ENCODE measurements at places on chromosomes 1 and 21.

- DNase-seq = no peak
Observed at GRCh38 chr1:56229186-56229585, 350.2 kb downstream of the PLPP3 start.

GRCh38 chr1:204367193-204367858 lies 7.6 kb upstream of the PLEKHA6 start:
- no peak for DNase-seq

- DNase-seq = peak; percentile 72
Observed at GRCh38 chr1:193058529-193059281, 455 bp downstream of the UCHL5 start.

- DNase-seq = no peak
Observed at GRCh38 chr1:216521477-216521876, 98.2 kb upstream of the USH2A start.

DNA sequence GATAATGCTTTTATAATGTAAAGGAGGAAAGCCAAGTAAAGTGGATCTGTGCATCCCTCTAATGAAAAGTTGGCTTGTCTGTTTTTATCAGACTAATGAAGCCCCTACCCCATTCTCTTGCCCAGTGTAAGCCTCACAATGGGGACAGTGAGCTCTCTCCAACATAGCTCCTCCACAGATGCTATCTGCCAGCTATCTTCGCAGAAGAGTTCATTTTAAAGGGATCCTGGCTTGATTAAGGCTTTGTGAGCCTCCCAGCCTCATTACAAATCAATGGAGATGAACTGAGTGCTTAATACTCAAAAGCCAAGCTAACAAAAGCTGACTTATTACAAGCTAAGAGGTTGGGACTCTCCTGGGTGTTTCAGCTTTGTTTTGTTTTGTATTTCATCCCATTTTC lies 514.7 kb downstream of the NUF2 start:
- peak; percentile 27 for DNase-seq

- no peak for DNase-seq
Observed at GRCh38 chr1:195962051-195962450, 646.2 kb downstream of the KCNT2 start.

- no peak for DNase-seq
Observed at GRCh38 chr21:32183396-32183795, 95.5 kb downstream of the MIS18A start.

DNA sequence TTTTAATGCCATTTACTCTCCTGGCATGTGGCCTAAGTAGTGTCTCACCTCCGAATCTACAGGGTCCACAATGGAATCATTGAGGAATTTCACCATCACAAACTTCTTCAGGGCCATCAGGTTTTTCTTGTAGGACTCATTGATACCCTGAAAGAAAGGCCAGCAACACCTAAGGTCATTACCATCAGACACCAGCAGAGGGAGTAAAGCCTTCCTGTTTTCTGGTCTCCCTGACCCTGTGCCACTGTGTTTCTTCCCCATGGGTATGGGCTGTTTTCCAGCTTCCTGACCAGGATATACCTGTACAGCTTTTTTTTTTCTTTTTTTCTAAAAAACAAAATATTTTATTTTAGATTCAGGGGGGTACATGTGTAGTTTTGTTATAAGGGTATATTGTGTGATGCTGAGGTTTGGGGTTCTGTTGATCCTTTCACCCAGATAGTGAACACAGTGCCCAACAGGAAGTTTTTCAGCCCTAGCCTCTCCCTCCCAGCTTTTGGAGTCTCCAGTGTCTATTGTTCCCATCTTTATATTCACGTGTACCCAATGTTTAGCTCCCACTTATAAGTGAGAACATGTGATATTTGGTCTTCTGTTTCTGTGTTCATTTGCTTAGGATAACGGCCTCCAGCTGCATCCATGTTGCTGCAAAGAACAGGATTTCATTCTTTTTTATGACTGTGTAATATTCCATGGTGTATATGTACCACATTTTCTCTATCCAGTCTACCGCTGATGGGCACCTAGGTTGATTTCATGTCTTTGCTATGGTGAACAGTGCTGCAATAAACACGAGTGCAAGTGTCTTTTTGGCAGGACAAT lies 18.3 kb downstream of the PPT1 start:
- DNase-seq = peak; percentile 10

DNA sequence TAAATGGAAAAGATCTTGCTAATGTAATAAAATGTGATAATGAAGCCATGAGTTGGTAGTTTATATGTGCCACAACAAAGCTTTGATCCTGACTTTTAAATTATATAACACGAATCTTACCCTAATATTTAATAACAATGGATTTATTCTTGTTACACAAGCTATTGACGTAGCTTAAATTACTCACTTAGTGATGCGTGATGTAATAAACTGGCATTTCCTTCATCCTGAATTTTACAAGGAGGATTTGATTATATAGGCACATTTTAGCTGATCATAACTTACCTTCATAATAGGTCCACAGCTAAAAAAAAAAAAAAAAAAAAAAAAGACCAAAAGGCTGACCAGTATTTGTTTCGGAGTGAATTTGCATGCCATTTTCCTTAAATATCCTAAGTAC lies 76.2 kb upstream of the IVNS1ABP start:
- no peak for DNase-seq

GRCh38 chr1:33161061-33161681 lies 20.7 kb downstream of the TRIM62 start:
- peak; percentile 75 for DNase-seq

DNA sequence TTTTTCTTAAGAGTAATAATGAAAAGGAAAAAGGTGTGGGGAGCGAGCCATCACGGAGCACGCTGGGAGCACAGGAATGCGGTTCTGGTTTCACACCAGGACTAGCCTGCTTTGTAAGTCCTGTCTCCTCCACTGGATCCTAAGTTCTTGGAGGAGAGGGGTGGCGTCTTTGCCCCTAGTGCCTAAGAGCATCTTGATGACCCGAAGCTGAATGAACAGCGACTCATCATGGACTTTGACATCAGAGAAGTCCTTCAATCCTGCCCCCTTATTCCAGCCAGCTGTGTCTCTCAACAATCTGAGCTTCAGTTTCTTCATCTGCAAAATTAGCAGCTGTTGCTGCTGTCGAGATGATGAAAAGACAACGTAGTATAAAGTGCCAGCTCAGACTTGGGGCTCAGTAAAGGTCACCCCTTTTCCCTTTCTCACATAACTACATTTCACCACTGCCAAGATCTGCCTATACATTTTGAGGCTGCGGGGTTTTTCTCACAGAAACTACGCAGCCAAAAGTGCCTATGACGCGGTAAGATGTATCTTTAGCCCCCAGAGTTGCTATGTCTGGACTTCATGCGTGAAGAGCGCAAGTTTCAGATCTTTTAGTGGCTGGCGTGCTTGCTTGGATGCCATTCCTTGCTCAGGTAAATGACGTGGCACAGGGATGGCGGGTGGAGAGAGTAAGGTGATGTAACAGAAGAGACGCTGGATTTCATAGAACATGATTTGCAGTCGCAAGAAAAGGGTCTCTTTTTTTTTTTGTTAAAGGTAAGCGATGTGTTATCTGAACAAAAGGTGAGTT lies 4.9 kb upstream of the PRDM2 start:
- DNase-seq = no peak

- DNase-seq = no peak
Observed at GRCh38 chr1:186473047-186473446, 12.1 kb upstream of the PDC start.

DNA sequence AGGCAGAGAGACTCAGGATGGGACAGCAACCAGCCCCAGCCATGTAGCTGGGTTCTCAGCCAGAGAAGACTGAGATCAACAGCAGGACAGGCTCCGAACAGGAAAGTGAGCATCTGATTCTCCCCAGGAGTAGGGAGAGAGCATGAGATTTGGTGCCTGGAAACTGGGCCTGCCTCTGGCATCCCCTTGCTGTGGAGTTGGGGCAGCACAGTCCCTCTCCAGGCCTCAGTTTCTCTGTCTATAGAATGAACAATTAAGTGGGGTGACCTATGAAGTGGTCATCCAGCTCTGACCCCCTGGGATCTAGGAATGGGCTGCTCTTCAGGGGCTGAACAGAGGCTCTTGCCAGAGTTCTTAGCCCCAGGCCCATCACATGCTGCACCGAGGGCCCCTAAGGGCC lies 55.6 kb downstream of the KLHDC7A start:
- no peak for DNase-seq

DNA sequence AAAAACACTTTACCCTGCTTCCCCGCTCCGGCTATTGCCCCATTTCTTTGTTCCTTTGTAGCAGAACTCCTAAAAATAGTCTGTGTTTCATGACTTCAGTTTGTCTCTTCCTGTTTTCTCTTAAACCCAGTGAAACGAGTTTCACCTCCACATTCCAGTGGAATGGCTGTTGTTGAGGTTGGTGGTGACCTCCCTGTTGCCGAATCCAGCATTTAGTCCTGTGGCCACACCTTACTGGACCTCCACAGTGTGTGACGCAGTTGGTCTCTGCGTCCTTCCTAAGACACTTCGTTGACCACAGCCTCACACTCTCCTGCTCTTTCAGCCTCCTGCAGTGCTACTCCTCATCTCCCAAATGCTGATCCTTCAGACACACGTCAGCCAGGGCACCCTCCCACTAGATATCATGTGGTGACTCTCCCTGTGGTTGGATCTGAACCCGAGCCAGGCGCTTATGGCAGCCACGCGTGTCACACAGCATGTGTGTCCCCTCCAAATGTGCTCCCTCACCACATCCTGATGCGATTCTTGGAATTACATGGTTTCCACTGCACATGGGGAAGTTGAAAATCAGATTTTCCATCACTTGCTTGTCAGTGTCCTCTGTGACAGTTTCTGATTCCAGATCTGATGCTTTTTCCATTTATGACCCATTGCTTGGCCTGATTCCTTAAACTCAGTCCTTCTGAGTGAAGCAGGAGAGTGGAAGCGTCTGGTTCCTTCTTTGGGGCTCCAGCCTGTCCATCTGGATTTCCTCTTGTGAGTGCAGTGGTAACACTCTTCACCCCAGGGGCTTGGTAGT lies 99.1 kb upstream of the ARTN start:
- no peak for DNase-seq

DNA sequence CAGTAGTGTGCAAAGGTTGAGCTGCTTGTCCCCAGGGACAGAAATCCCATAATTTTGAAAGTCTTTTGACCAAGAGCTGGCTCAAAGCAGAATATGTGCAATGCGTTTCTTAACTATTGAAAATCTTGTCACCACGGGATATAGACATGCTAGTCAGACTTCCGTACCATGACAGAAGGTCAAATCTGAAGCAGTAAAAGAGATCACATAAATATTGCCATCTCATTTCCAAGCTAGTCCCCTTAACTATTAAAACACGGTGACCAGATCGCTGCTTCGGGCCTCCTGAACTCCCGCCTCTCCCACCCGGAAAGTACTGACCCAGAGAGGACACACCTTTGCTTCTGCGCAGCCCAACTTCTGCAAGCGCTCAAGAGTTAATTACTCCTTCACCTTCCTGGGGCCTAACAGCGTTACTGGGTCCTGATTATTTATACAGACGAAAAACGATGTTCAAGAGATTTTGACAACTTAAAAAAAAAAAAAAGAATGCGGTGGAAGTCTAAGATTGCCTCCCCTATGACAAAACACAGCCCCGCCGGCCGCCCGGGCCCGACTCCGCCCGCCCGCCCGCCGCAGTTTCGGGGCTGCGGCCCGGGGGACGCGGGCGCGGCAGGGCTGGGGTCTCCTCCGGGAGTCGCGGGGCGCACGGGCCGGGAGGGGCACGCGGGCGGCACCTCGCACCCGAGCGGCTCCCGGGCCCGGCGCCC lies 692 bp downstream of the SORT1 start:
- no peak for DNase-seq

GRCh38 chr1:217562229-217562878 lies 68.5 kb downstream of the GPATCH2 start:
- no peak for DNase-seq

- DNase-seq = no peak
Observed at GRCh38 chr1:67711158-67711854, 26.3 kb downstream of the GADD45A start.

- no peak for DNase-seq
Observed at GRCh38 chr1:169890761-169891538, 2.7 kb downstream of the SCYL3 start.

GRCh38 chr1:112237983-112238545 lies 157.9 kb upstream of the CTTNBP2NL start:
- DNase-seq = no peak

- DNase-seq = peak; percentile 92
Observed at GRCh38 chr1:25898223-25899015, 7.8 kb downstream of the STMN1 start.

DNA sequence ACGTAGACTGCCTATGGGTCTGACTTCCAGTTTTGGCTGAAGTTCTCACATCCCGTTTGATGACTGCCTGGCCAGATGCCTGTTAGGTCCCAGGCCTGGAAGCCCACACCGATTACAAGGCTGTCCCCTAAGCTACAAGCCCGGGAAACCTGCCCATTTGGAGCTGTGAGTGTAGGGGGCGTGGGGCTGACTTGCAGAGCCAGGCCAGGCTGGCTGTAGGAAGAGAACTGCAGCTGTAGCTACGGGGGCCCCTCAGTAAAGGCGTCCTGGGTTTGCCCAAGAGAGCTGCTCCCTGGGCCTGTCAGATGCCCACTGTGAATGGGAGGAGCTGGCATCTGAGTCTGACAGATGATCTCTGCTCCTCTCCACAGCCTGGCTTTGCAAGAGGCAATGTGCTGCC lies 199.7 kb downstream of the CAMTA1 start:
- no peak for DNase-seq

GRCh38 chr1:228267962-228268880 lies 60.4 kb downstream of the OBSCN start:
- no peak for DNase-seq

DNA sequence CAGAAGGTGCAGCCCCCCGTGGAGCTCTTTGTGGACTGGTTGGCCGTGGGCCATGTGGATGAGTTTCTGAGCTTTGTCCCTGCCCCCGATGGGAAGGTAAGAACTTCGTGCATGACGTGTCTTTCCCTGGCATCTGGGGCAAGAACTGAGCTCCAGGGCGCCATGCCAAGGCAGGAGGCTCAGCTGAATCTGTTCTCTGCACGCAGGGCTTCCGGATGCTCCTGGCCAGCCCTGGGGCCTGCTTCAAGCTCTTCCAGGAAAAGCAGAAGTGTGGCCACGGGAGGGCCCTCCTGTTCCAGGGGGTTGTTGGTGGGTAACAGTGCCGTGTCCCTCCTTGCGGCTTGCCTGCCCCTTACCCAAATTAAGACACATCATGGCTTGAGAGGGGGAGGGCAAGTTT lies 27.7 kb downstream of the PADI3 start:
- DNase-seq = no peak

DNA sequence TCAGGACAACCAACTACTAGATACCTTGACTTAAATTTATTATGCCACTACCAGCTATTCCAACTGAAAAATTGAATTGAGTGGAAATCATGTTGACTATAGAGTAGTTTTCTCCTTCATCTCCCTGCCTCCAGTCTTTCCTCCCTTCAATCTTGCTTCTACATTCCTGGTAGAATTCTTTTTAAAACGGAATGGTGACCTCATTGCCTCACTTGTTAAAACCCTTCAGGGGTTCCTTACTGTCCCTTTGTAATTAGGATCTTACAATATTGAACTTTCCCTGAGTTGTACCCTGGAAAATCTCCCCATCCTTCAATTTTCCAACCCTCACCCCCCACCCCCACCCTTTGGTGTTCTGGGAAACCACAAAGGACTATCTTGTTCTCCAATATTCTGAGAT lies 82.8 kb upstream of the ZNF326 start:
- DNase-seq = no peak
